ENCODE measurements at places on chromosomes 4 and X.

DNA sequence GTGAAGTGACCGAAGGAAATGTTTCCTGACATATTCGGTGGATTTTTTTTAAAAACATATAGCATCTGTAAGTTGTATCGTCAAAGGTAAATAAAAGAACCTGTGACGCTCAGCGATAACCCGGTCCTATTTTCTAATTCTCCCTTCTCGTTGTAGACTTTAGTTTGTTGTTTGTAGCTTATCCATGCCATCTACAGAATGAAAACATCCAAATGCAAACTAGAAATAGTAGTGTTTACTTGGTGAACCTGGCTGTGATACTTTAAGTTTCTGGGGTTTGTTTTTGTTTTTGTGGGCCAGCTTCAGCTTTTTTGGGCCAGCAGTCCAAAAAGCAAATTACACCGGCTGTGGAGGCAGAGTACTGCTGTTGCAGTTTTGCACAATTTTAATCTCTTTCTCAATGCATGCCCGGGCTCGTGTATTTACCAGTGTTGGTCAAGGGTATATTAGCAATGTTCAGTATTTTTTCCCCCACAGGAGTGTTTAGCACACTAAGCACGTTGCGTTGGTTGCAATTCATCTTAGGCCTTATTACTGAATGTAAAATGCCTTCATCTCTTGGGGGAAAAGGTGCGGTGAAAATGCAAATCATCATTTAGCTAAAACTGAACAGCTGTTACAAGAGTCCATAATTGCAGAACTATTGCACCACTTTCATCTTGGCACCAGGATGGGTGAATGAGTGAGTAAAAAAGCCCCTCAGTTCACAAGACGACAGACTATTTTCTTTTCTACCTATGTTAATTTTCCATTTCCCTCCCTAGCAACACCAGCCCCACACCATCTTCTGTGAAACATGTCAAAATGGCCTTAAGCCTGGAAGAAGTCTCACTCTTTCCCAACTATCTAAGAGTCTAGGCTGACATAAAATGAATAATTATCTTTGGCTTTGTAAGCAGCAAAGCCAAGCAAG, 1.7 kb upstream of the CNOT6L start:
- no peak for DNase-seq

GRCh38 chr4:74754218-74754617, 40.1 kb downstream of the BTC start:
- DNase-seq: no peak

- no peak for DNase-seq
These were observed 1296.9 kb downstream of the RAPGEF2 start for GRCh38 chr4:160399826-160400225.

DNA sequence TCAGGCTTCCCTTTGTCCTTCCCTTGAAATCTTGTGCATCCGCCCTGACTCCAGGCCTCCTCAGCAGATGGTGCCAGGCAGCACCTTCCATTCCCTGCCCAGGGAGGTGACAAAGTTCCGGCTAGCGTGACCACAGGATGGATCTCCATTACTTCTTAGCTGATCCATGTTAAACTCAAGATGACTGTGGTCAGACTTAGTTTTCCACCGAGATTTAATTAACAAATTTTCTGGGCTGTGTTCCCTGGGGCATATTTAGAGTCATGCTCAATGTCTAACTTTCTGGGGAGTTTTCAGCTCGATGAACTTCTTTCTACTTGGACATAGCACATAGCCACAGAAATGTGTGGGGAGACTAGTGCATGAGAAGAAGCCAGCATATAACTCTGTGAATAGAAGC, 215.1 kb upstream of the SFRP2 start:
- no peak for DNase-seq

GRCh38 chr4:107011312-107011711, 24.8 kb downstream of the DKK2 start:
- no peak for DNase-seq

DNA sequence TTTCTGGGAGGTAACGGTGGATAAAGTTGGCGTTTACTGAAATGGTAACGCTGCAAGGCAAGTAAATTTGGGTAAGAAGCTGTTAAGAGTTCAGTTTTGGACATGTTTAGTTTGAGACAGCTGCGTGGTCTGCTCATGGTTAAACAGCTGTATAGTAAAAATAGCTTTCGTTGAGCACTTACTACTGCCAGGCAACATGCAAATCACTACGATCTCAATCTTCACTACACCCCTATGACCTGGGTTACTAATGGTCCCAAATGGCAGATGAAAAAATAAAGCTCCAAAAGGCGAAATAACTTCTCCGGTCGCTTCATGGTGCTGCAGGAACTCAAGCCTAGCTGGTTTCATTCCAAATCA, 22.2 kb downstream of the FABP2 start:
- DNase-seq: no peak

GRCh38 chrX:130715299-130715698, 187.7 kb downstream of the ENOX2 start:
- no peak for DNase-seq

- DNase-seq: no peak
These were observed 54.5 kb upstream of the HPSE start for GRCh38 chr4:83389037-83389720.

DNA sequence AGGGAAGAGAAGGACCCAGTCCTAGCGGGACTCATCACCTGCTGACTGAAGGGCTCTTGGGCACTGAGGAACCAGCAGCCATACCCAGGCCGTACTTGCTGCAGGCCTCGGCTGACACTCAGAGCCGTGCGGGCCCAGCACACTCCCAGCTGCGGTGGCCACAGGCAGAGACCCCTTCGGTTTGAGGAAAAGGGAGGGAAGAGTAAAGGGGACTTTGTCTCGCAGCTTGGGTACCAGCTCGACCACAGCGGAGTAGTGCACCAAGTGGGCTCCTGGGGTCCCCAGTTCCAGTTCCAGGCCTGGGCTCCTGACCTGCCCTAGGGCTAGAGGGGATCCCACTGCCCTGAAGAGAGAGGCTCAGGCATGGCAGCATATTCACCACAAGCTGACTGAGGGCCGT, 17.9 kb upstream of the OPN1LW start:
- DNase-seq: no peak

DNA sequence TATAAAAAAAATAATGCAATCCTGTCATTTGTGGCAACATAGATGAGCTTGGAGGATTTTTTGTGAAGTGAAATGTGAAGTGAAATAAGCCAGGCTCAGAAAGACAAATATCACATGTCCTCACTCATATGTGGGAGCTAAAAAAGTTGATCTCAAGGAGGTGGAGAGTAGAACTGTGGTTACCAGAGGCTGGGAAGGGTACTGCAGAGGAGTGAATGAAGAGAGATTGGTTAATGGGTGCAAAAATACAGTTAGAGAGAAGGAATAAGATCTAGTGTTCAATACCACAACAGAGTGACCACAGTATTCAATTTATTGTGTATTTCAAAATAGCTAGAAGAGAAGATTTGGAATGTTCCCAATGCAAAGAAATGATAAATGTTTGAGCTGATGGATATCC, 13.4 kb upstream of the ZCCHC18 start:
- DNase-seq: no peak

- DNase-seq: no peak
These were observed 81.1 kb downstream of the RBMX2 start for GRCh38 chrX:130482871-130483270.

GRCh38 chr4:42641656-42642055, 15.2 kb downstream of the ATP8A1 start:
- no peak for DNase-seq

DNA sequence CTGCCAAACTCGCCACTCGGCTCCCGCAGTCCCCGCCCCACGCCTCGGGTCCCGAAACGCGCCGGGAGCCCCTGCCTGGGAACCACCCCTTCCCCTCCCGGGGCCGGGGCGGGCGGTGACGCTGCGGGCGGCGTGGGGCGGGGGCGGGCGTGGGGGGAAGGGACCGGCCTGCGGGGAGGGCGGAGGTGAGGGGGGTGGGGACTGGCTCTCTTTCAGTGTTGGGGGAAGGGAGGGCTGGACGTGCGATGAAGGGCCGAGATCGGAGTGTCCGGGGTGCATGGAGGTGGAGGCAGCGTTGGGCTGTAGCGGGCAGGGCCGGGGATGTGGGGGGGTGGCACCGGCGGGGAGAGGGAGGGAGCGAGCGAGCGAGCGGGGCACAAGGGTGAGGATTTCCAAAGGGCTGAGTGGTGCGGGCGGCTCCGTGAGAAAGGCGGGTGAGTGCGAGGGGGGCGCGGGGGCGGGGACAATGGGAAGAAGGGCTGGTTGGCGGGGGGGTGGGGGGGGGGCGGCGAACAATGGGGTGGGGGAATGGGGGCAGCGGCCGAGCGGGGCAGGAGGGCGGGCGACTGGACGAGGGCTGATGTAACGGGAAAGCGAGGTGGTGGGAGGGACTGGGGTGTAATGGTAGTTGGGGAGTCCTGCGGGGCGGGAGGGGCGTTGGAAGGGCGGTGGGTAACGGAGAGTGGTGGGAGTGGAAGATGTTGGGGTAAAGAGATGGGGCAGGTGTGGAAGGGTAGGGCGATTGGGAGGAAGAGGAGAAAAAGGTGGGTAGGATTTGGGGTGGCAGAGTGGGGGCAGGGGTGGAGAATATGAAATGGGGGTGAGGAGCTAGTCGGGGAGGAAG, 578 bp downstream of the DCUN1D4 start:
- DNase-seq: no peak

DNA sequence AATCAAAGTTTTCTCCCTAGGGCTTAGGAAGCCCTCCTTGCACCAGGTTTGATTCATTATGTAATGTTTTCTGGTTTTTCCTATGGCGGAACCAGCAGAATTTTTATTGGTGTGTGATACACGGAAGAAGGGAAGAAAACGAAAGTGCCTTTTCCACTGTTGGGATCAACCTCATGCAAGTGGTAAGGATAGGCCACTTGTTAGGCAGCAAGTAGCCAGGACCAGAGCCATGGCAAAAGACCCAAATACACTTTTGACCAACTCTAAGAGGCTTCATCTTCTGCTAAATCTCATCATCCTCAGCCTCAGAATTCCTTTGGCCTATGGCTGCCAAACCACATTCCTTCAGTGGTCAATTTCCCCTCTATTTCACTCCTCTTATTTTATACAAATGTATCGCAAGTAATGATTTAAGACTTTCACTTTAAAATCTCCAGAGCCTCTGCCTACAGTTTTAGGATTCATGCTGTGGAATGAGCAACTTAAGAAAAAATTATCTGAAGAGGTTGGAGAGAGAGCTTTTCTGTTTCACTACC, 21.2 kb downstream of the PPAT start:
- no peak for DNase-seq

- no peak for DNase-seq
These were observed 752 bp downstream of the FRAS1 start for GRCh38 chr4:78057600-78058550.

- no peak for DNase-seq
These were observed 1130.3 kb downstream of the RAPGEF2 start for GRCh38 chr4:160233141-160233540.

GRCh38 chr4:107826421-107826980, 1.8 kb downstream of the SGMS2 start:
- DNase-seq: no peak

- DNase-seq: no peak
These were observed 1345.5 kb downstream of the TECRL start for GRCh38 chr4:63063760-63064159.

DNA sequence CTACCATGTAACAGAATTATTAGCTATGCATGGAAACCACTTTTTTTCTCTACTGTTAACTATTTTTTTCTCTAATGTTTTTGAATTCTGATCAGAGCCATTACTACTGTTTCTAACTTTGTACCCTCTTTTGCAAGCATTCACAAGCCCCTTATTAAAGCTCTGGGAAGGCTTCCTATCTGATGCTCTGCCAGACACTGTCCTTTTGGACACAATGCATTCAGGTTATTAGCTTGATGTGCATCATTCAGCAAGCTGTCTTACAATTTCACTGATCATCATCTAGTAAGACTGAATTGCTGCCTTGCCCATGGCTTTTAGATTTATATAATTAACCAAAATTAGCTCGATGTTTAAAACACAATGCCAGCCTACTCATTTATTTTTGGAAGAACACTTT, 155.1 kb downstream of the NR3C2 start:
- no peak for DNase-seq

GRCh38 chrX:5867778-5868177, 360.9 kb downstream of the NLGN4X start:
- DNase-seq: no peak

DNA sequence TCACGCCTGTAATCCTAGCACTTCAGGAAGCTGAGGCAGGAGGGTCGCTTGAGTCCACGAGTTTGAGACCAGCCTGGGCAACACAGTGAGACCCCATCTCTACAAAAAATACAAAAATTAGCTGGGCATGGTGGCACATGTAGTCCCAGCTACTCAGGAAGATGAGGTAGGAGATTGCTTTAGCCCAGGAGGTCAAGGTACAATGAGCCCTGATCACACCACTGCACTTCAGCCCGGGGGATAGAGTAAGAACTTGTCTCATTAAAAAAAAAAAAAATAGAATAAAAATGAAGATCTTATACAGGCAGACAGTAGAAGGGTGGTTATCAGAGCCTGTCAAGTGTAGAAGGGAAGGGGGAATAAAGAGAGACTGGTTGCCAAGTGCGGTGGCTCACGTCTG, 116.9 kb downstream of the PDS5A start:
- no peak for DNase-seq

DNA sequence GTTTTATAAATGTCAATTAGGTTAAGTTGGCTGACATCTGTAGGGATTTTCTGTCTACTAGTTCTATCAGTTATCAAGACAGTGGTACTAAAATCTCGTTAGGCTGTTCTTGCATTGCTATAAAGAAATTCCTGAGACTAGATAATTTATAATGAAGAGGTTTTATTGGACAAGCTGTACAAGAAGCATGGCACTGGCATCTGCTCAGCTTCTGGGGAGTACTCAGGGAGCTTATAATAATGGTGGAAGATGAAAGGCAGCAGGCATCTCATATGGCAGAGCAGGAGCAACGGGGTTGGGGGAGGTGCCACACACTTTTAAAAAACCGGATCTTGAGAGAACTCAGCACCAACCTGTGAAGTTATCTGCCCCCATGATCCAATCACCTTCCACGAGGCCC, 28.2 kb downstream of the CHIC2 start:
- DNase-seq: no peak

GRCh38 chrX:9379697-9380551, 84.9 kb upstream of the TBL1X start:
- no peak for DNase-seq

- DNase-seq: no peak
These were observed 186.3 kb downstream of the C4orf33 start for GRCh38 chr4:129282293-129282692.

- no peak for DNase-seq
These were observed 8.2 kb upstream of the EXOSC9 start for GRCh38 chr4:121792966-121793365.

- no peak for DNase-seq
These were observed 840 bp upstream of the CLCN3 start for GRCh38 chr4:169619518-169619957.

All from GOT3 (cell line).